ENCODE measurements at places on chromosomes 3 and 15. TPM values are rescaled to one million over a fixed set of nuclear protein-coding genes. Genes with fewer than 3 reads are reported as not detected.

Gene SAMD7
- not detected for total RNA-seq

Gene ANKRD34C
- not detected for total RNA-seq

Gene FAIM
- 14.7 TPM for total RNA-seq

Gene ANKDD1A
- total RNA-seq, result 6.8 TPM

Gene ZCWPW2
- 0.49 TPM for total RNA-seq

Gene MAGEF1
- total RNA-seq, result 56.3 TPM

Gene DLEC1
- 0.42 TPM for total RNA-seq

Gene CPN2
- not detected for total RNA-seq

Gene GOLGA8R
- total RNA-seq, result not detected

GRCh38 chr15:63051156-63052066, 8.9 kb downstream of the TPM1 start:
- peak overlapping the region; percentile 98 for H3K4me3 ChIP-seq
- H3K36me3 ChIP-seq, result no peaks in the 10 kb centered on the region
- H3K27ac ChIP-seq, result peak overlapping the region; percentile 74
- no peak for DNase-seq

DNA sequence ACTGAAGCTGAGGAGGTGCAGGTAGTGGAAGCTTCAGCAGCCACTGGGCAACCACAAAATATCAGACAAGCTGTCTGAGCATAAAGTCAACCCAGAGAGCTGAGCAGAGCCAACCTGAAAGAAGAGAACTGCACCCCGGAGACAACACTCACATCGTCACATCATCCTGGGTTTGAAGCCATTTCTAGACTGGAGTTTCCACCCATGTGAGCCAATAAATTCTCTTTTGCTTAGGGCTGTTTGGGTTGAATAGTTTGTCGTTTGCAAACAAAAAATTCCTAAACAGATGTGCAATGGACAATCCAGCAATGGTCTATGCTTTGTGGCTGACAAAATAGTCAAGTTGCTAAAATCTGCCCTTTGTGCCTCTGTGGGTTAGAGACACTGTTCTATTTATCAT, 15.3 kb upstream of the RAD18 start:
- H3K36me3 ChIP-seq, result peaks cover under 1% of the 10 kb centered on the region
- H3K4me3 ChIP-seq, result no peak overlapping the region
- peaks cover 2% of the 10 kb centered on the region for H3K27me3 ChIP-seq
- DNase-seq, result no peak
- H3K4me1 ChIP-seq, result peaks cover 27% of the 10 kb centered on the region
- no peak overlapping the region for H3K27ac ChIP-seq

GRCh38 chr15:75758071-75758872, 45.6 kb upstream of the CSPG4 start:
- peaks cover 2% of the 10 kb centered on the region for H3K4me1 ChIP-seq
- peak; percentile 84 for DNase-seq
- H3K4me3 ChIP-seq, result peak overlapping the region; percentile 90
- peak overlapping the region; percentile 92 for H3K27ac ChIP-seq

GRCh38 chr3:46193436-46193835, 14.7 kb downstream of the CCR1 start:
- no peaks in the 10 kb centered on the region for H3K4me1 ChIP-seq
- no peaks in the 10 kb centered on the region for H3K27me3 ChIP-seq
- peaks cover 16% of the 10 kb centered on the region for H3K36me3 ChIP-seq
- no peak for DNase-seq
- H3K4me3 ChIP-seq, result no peak overlapping the region
- no peak overlapping the region for H3K27ac ChIP-seq

- H3K4me3 ChIP-seq, result no peak overlapping the region
- peaks cover 4% of the 10 kb centered on the region for H3K4me1 ChIP-seq
Observed at GRCh38 chr3:86921971-86922680, 68.8 kb downstream of the VGLL3 start.

DNA sequence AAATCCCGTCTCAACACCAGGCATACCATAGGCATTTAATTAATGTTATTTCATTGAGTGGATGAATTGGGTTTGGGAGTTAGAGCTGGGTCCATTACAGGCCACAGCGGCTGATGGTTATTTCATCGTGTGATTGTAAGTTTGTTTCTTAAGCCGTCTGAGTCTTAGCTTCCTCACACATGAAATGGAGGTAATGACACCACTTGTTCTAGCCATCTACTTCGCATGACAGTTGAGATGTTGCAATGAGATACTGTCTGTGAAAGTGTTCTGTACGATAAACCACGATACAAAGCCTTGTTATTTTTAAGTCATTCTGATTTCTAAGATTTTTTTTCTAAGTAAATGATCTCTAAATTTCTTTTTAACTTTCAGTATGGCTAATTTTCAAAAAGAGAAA, 8.6 kb upstream of the TP63 start:
- peaks cover 3% of the 10 kb centered on the region for H3K4me1 ChIP-seq
- no peaks in the 10 kb centered on the region for H3K27me3 ChIP-seq
- no peaks in the 10 kb centered on the region for H3K36me3 ChIP-seq
- no peak for DNase-seq
- no peak overlapping the region for H3K27ac ChIP-seq

- no peak overlapping the region for H3K27ac ChIP-seq
- DNase-seq, result no peak
- H3K36me3 ChIP-seq, result no peaks in the 10 kb centered on the region
- H3K4me1 ChIP-seq, result no peaks in the 10 kb centered on the region
- H3K27me3 ChIP-seq, result peaks cover 2% of the 10 kb centered on the region
Observed at GRCh38 chr3:49378249-49378895, 20.2 kb upstream of the GPX1 start.

GRCh38 chr15:57881972-57882371, 175.5 kb downstream of the POLR2M start:
- no peak overlapping the region for H3K27ac ChIP-seq
- DNase-seq, result no peak
- peaks cover 4% of the 10 kb centered on the region for H3K4me1 ChIP-seq
- H3K36me3 ChIP-seq, result peaks cover 1% of the 10 kb centered on the region
- no peak overlapping the region for H3K4me3 ChIP-seq

DNA sequence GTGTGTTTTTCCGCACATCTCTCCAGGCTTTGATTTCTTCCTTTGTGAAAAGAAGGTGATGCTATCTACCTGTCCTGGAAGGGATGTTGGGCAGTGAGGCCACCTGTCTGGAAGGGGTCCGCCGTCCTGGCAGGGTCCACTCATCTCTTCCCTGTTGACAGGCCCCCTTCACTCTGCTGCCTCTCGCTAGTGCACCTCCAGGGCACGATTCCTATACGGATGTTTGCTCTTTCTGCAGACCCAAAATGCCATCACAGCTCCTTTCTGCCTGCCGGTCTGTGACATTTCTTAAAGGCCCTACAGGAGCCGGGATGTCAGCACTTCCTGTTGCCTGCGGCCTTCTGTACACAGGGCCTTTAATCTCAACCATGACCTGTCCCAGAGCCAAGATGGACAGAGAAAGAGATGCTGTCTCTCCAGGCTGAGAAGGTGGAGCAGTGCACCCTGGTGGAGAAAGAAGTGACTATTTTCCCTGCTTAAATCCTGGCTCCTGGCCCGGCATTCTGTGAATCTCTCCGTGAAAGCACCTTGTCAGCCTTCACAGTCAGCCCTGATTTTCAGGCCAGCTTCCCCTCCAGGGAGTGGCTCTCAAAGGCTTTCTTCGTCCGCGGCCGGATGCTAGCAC, 7.4 kb downstream of the FAM3D start:
- peaks cover 5% of the 10 kb centered on the region for H3K4me1 ChIP-seq
- H3K4me3 ChIP-seq, result no peak overlapping the region
- no peak overlapping the region for H3K27ac ChIP-seq
- DNase-seq, result no peak
- no peaks in the 10 kb centered on the region for H3K36me3 ChIP-seq
- peaks cover 6% of the 10 kb centered on the region for H3K27me3 ChIP-seq

GRCh38 chr15:94174399-94174802, 57.0 kb upstream of the MCTP2 start:
- H3K27me3 ChIP-seq, result no peaks in the 10 kb centered on the region
- H3K36me3 ChIP-seq, result no peaks in the 10 kb centered on the region
- no peak for DNase-seq
- H3K4me3 ChIP-seq, result no peak overlapping the region
- no peak overlapping the region for H3K27ac ChIP-seq

DNA sequence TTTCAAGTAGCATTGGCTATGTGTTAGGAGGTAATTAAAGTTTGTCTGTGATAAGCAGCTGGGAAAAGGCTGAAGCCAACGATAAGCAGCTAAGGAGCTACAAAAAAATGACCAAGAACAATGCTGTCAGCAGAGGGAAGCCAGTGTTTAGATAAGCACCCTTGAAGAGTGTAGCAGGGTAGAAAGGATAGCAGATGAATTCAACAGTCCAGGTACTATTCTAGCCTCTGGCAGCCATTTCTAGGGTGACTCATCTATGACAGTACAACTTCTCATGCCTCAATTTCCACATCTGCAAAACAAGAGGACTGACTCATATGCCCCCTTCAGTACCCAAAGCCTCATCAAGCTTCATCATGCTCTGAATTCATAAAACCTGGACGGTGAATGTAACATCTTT, 617.6 kb upstream of the UBE2E2 start:
- peaks cover 6% of the 10 kb centered on the region for H3K4me1 ChIP-seq
- no peaks in the 10 kb centered on the region for H3K36me3 ChIP-seq
- DNase-seq, result no peak
- H3K27me3 ChIP-seq, result no peaks in the 10 kb centered on the region
- no peak overlapping the region for H3K4me3 ChIP-seq
- no peak overlapping the region for H3K27ac ChIP-seq

- no peak overlapping the region for H3K4me3 ChIP-seq
- no peak for DNase-seq
- no peaks in the 10 kb centered on the region for H3K27me3 ChIP-seq
- no peaks in the 10 kb centered on the region for H3K36me3 ChIP-seq
Observed at GRCh38 chr3:171225165-171225564, 198.6 kb upstream of the SLC2A2 start.

DNA sequence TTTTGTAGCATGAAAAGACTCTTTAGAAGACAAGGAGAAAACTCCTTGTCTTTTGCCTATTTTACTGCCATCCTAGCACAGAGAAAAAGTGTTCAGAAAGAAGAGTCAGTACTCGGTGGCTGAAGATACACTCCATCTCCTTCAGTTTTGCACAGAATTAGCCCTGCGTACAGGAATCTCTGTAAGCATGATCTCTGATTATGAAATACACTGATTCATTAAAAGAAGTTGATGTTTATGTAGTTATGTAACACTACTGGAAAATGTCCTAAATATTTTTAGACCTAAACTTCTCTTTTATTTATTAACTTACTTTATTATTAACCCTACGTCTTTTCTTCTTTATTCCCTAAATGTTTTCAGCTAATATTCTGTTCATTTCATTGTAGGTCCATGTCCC, 138.4 kb downstream of the LEKR1 start:
- no peak for DNase-seq
- H3K36me3 ChIP-seq, result no peaks in the 10 kb centered on the region
- H3K27ac ChIP-seq, result no peak overlapping the region
- H3K4me1 ChIP-seq, result no peaks in the 10 kb centered on the region
- H3K27me3 ChIP-seq, result peaks cover 2% of the 10 kb centered on the region

DNA sequence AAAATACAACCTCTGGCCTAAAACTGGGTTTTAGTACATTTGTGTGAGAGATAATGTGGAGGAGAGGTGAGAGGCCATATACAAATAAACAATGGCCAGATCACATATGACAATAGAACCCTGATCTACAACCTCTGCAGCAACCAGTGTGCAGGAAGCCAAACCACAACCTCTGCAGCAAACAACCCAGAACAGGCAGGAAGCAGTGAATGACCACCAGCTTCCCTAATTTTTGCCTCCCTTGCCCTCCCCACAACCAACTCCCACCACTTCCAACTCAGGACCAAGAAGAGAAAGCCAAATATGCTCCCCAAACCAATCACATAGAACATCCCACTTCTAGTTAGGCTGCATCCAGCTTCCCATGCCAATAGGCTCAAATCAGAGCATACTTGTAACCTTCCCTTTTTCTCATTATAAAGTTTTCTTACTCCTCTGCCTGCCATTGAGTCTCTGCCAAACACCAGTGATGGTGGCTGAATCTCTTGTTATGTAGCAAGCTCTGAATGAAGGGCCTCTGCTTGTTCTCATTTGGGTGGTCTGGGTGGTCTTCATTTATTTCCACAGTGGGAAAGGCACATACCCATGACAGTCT, 102.6 kb upstream of the GAP43 start:
- H3K4me1 ChIP-seq, result peaks cover 18% of the 10 kb centered on the region
- H3K4me3 ChIP-seq, result no peak overlapping the region
- H3K27me3 ChIP-seq, result peaks cover 2% of the 10 kb centered on the region
- H3K27ac ChIP-seq, result no peak overlapping the region
- DNase-seq, result no peak

DNA sequence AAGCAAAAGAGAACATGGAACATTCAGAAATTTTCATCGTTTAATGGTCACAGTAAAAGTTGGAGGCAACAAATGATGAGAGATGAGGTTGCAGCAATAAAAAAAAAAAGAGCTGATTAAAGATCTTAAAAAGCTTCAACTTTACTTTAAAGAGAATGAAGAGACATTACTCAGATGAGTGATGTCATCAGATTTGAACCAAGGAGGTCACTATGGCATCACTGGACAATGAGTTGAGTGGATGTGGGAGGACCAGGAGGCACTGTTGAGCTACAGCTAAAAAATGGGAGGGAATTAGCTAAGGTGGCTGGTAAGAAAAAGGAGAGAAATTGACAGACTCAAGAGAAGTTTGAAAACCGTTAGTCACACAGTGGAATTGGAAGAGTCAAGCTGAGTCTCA, 138.4 kb downstream of the SST start:
- no peak overlapping the region for H3K27ac ChIP-seq
- no peaks in the 10 kb centered on the region for H3K27me3 ChIP-seq
- H3K4me1 ChIP-seq, result no peaks in the 10 kb centered on the region
- no peaks in the 10 kb centered on the region for H3K36me3 ChIP-seq
- DNase-seq, result no peak
- H3K4me3 ChIP-seq, result no peak overlapping the region

GRCh38 chr3:127091376-127091775, 101.6 kb upstream of the PRR23E start:
- H3K4me3 ChIP-seq, result no peak overlapping the region
- peaks cover 10% of the 10 kb centered on the region for H3K36me3 ChIP-seq
- peaks cover 15% of the 10 kb centered on the region for H3K27me3 ChIP-seq
- no peak overlapping the region for H3K27ac ChIP-seq
- H3K4me1 ChIP-seq, result peaks cover 23% of the 10 kb centered on the region

GRCh38 chr3:73552700-73553099, 72.0 kb downstream of the PDZRN3 start:
- no peaks in the 10 kb centered on the region for H3K27me3 ChIP-seq
- H3K36me3 ChIP-seq, result no peaks in the 10 kb centered on the region
- no peak for DNase-seq
- H3K4me3 ChIP-seq, result no peak overlapping the region

Measured in glutamatergic neuron (in vitro differentiated cells).